ENCODE measurements at places on chromosomes 16 and 17.

DNA sequence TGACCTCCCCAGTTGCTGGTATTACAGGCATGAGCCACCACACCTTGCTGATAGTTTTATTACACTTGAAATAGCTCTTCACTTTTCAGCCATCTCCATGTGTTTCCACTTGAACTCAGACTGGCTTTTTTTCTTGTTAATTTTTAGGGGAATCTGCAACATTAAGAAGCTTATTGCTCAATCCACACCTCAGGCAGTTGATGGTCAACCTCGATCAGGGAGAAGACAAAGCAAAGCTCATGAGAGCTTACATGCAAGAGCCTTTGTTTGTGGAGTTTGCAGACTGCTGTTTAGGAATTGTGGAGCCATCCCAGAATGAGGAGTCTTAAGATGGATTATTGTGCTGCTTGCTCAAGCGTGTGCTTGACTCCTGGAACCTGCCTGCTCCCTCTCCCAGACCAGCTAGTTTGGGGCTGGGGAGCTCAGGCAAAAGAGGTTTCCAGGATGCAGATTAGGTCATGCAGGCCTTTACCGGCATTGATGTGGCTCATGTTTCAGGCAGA lies 8.6 kb downstream of the ZNHIT3 start:
- no peak for DNase-seq

DNA sequence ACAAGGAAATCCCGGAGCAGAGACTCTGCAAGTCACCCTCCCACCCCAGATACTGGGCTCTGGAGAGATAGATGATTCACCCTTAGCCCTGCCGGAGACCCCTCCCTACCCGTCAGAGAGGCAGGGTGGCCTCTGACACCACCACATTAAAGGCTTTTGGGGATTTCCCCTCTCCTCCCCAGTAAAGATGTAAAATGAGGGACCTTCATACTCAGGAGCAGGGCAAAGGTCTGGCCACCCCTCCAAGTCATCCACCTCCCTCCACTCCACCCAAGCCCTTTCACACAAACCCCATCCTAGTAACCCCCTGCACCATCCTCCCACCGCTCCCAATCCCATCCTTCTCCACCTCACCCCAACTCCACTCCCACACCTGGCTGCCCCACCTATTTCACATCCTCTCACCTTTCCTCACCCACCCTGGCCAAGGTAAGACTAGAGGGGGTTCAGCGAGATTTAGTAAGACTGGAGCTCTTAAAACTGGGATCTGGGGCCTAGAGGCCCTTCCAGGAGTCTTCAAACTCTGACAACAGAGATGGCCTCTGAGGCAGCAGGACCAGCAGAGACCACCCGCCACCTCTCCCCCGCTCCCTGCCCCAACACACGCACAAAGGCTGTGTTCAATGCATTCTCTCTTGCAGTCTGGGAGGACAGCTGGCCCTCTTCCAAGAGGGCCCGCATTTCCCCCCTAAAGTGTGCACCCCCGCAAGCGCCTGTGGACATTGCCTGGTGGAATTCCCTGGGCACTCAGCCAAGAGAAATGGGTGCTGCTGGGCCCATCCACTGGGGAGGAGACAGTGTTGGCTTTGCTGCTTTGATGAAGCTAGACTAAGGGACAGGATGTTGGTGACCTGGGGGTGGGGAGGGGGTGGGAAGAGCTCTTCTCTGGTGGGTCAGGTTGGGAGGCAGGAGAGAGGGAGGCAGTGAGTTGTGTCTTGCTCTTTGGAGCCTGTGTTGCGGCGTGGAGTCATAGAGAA lies 1.1 kb downstream of the ABAT start:
- DNase-seq, result peak; percentile 50

- no peak for DNase-seq
Observed at GRCh38 chr17:43396491-43397060, 2.2 kb upstream of the ARL4D start.

DNA sequence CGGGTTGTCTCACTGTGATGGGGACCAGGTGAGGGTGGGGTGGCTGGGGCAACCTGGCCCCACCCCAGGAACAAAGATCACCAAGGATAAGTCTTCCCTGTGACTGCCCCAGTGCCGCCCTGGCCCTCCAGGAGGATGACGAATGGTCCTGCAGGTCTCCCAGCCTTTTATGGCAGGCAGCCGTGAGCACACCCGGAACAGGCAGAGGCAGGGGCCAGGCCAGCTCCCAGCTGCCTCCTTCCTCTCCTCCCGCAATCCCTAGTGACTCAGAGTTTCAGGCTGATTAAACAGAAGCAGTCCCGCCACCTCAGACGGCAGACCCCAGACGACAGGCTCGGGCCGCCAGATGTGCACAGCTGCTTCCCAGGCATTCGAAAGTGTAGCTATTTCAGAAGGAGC lies 13.3 kb downstream of the JUP start:
- no peak for DNase-seq

DNA sequence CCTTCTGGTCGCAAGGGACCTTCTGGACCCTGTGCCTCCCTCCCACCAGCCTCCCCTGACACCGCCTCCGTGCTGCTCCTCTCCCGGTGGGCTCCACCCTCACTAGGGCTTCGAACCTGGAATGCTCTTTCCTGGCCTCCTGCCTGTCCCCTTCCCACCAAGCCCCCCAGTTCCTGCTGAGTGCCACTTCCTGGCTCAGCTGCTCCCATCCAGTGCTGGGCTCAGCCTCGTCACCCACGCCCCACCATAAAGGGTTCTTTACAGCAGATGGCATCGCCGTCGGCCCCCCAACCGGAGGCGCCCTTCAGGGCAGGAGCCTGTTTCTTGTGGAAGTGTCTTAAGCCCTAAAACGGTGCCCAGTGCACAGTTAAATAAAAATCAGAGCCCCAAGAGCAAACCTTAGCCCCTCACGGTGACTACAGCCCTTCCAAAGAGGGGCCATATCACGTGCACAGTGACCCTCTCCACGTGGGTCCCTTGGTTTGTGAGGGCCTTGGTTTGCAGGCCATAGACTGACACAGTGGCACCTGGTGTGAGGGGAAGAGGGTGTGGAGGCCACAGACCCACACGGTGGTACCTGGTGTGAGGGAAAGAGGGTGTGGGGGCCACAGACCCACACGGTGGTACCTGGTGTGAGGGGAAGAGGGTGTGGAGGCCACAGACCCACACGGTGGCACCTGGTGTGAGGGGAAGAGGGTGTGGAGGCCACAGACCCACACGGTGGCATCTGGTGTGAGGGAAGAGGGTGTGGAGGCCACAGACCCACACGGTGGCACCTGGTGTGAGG lies 111.4 kb downstream of the METRNL start:
- DNase-seq, result no peak

DNA sequence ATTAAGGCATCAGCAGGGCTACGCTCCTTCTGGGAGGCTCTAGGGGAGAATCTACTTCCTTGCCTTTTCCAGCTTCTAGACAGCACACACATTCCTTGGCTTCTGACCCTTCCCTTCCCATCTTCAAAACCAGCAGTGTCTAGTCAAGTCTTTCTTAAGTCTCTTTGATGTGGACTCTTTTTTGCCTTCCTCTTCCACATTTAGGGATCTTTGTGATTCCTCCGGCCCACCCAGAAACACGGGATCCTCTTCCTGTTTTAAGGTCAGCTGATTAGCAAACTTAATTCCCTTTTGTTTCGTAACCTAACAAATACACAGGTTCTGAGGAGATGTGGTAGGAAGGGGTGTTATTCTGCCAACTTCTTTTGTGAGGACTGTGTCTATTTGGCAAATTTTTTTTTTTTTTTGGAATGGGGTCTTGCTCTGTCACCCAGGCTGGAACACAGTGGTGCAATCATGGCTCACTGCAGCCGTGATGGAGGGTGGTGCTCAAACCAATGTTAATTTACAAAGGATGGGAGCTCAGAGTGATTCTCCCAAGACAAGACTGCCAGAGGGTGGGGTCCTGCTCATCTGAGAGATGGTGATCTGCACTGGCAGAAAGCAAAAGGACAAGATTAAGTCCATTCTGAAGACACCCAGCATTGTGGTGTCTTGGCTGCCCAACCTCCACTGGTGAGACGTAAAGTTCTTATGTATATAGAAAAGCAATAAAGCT lies 14.7 kb downstream of the KNOP1 start:
- no peak for DNase-seq

GRCh38 chr16:72609933-72610332 lies 438.0 kb upstream of the PMFBP1 start:
- no peak for DNase-seq

DNA sequence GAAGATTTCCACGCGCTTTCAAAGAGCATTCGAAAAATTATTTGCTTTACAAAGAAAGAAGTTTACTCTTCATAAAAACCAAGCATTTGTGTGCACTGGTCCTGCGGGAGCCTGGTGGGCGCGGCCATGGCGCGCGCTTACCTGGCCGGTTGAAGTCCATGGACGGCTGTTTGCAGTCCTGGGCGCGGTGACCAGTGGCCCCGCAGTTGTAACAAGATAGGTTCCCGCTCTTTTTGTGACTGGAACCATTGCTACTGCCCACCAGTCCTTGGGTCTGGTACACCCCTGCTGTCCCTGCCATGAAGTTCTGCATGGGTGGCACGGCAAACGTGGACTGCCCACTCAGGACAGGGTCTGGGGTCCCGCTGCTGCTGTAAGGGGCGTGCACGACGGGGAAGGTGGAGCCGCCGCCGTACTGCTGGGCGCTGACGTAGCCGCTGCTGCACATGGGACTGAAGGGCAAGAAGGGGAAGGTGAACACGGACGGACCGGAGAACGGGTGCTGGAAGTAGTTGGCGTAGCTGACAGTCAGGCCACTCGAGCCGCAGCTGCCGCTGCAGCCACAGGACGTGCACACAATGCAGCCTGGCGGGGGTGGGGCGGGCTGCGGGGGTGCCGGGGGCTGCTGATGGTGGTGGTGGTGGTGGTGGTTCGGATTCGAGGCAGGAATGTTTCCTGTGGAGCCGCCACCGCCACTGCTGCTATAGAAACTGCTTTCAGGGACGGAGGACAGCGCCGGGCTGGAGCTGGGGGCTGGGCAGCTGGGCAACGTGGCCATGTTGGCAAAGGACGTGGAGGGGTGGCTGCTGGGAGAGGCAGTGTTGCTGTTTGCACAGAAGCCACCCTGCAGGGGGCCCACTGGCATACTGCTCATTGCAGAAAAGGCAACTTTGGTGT lies 19.5 kb downstream of the MAP1LC3B start:
- DNase-seq, result no peak

- DNase-seq, result no peak
Observed at GRCh38 chr17:77946900-77947645, 11.4 kb upstream of the TNRC6C start.

GRCh38 chr17:13995856-13996271 lies 73.4 kb upstream of the COX10 start:
- no peak for DNase-seq

GRCh38 chr16:2223942-2224486 lies 623 bp downstream of the E4F1 start:
- peak; percentile 66 for DNase-seq

Data from GM13976 (cell line).